ENCODE measurements at places on chromosomes 6 and 20.

- no peak for DNase-seq
Observed at GRCh38 chr20:19401096-19401495, 188.7 kb downstream of the SLC24A3 start.

DNA sequence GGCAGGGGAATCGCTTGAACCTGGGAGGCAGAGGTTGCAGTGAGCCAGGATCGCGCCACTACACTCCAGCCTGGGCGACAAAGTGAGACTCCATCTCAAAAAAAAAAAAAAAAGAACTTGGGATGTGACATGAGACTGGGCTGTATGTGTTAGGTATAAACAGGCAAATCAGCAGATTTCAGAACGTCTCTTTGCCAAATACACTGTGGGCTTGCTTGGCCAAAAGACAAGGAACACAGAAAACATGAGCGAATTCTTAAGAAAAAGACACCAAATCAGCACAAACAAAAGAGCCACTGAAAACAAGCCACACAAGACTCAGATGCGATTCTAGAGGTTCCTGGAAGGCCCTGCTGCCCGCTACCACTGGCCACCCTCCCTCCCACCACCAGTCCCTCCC lies 12.5 kb downstream of the ETV7 start:
- DNase-seq = no peak

DNA sequence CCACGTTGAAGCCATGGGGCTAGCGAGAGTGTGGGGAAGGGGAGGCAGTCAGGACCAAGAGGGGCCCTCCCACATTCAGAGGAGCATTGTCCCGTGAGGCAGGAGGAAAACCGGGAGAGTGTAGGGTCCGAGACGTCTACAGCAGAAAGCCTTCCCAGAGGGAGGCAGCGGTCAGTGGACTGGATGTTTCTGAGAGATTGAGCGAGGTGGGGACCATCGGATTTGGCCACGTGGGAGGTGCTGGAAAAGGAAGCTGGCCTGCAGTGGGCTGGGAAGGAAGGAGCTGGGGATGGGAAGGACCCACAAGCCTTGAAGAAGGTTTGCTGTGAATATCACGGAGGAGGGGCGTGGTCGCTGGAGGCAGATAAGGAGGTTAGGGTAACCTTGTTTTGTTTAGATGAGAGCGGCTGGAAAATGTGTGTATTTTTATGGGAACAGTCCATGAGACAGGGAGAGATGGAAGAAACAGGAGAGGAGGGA lies 119.0 kb upstream of the RNF24 start:
- no peak for DNase-seq

DNA sequence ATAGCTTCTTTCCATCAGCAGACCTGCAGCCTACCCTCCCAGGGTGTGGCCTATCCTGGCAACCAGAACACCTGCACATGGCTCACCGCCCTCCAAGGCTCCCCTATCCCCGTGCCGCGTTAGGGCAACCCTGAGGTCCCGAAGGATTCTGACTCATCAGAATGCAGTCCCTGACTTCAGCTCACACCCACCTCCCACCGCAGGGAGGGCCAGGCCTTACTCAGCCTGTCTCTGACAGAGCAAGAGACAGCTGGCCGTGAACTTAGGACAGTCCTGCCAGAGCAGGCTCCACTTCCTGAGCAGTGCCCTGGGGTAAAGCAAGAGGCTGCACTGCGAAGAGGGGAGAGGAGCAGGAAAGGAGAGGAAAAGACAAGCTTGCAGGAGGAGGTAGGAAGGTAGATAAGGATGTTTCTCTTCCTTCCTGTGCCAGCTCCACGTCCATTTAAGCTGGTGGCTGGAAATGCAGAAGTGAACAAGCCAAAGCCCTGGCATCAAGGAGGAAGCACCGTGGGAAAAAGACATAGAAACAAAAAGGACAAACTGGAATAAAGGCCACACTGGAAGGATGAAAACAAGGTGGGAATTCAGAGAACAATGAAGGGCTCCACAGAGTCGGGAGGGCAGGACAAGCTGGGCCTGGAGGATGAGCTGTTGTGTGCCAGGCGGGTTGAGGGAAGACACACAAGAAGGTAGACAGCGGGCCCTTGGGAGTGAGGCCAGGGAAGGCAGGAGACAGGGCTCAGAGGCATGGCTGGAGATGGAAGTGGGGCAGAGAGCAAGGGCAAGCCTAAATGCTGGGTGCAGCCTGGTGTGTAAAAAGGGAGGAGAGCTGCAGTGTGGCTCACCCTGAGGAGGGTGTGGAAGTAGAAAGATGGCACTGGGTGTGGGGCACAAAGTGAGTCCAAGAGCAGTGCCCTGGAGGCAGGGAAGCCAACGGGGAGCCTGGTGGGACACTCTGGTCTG lies 102.7 kb downstream of the SLC23A2 start:
- no peak for DNase-seq

DNA sequence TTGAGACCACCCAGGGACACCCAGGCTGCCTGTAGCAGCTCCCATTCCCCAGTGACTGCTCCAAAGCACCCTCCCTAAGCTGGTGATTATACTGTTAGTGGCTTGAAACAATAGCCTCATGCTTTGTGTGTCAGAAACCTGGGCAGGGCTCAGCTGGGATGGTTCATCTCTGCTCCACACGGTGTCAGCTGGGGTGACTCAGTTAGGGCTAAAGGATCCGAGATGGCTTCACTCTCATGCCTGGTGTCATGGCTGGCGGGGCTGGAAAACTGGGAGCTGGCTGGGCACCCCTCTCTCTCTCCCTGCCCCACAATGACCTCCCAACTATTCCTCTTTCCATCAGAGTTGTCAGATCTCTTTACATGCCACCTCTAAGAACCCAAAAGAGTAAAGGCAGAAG lies 44.4 kb downstream of the ANKRD60 start:
- no peak for DNase-seq

DNA sequence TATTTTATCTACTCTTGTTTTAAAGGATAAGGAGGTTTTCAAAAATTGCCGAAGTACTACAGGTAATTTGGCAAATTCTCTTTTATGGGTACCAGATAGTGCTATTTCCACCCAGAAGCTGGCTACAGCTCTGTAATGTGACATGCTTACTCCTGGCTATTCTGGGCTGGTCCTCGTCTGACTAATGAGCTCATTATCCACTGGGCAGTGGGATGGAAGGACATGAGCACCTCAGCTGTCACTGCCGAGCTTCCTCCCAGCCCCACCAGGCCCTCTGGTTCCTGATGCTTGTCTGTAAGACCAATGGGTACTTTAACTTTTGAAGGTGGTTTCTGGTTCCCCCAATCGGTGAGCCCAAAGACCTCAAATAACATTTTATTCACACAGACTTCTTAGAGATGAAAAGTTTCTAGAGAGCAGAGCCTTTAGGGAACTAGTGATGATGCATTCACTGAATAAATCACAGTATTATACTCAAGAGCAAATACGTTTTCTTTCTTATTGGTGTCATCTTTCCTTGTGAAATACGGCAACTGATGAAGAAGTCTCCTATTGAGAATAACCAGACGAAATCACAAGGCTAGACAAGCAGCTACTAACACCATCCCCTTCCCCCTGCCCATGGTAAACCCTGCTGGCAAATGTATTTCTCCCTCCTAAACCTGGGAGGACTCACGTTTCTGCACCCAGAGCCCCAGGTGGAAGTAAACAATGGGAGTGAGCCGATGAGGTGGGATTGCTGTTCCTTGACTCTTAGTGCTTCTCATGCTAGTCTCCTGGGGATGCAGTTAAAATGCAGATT lies 80.8 kb downstream of the SLC22A3 start:
- DNase-seq = no peak

- DNase-seq = no peak
Observed at GRCh38 chr6:109381061-109381746, 1.1 kb downstream of the CD164 start.

DNA sequence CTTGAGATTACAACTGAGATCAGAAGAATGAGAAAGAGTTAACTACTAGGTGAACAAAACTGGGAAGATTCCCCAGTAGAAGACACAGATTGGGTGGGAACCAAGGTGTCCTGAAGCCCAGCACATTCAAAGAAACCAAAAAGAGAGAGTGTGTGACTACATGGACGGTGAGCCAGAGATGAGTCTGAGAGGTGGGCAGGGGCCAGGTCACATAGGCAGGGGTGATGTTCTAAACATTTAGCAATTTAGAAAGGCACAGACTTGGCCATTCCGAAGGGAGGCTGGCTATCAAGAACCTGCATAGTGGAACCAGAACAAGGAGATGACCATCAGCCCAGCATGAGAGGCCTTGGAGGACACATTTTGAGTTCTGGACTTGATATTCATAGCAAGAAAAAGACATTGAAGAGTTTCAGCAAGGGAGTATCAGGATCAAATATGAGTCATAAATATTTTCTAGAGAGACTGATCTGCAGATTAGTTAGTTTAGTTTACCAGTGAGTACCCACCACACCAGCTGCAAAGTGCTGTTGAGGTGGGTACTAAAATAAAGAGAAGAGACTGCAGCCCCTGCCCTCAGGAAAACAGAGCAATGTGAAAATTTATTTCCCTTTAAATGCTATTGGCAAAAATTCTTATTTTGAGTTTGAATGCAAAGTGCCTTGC lies 340.5 kb upstream of the PRDM1 start:
- DNase-seq = no peak

Data from NCI-H1694 treated with DMSO at 0.1 percent for 48 hours (cell line).